Esophagus muscularis mucosa (tissue), 4 donors: ENCODE measurements at places on chromosomes 7 and 10. TPM values are rescaled to one million over a fixed set of nuclear protein-coding genes. Genes with fewer than 3 reads are reported as not detected.

- no peak overlapping the region for H3K27ac ChIP-seq
- no peak for DNase-seq
- H3K4me3 ChIP-seq = no peak overlapping the region
- H3K27me3 ChIP-seq = no peaks in the 10 kb centered on the region
Measured at GRCh38 chr7:133331861-133332260, 79.0 kb downstream of the EXOC4 start.

GRCh38 chr7:794671-795329, 37.5 kb upstream of the SUN1 start:
- no peak for DNase-seq
- no peaks in the 10 kb centered on the region for H3K27me3 ChIP-seq
- no peak overlapping the region for H3K4me3 ChIP-seq

DNA sequence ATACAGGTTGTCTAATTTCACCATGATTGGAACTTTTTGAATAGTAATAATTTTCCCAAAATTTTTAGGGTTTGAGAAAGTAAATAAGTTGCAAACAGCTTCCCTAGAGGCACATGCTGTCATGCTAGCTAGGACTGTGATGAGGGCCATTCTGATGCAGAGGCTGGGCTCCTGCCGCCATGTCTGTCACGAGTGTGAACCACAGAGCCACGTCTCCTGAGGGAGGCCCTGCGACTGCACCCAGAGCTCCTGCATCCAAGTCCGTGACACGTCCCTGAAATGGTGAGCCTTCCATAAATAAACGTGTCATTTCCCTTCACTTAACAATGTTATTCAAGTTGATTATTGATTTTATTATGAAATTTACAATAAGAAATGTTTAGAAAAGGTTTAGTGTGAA, 40.0 kb downstream of the C10orf120 start:
- H3K4me1 ChIP-seq = no peaks in the 10 kb centered on the region
- H3K36me3 ChIP-seq = no peaks in the 10 kb centered on the region
- no peak overlapping the region for H3K4me3 ChIP-seq
- H3K27ac ChIP-seq = no peak overlapping the region

GRCh38 chr7:102061981-102062390, 224.7 kb upstream of the SH2B2 start:
- DNase-seq = no peak
- no peaks in the 10 kb centered on the region for H3K27me3 ChIP-seq
- no peak overlapping the region for H3K4me3 ChIP-seq
- no peak overlapping the region for H3K27ac ChIP-seq

- H3K27me3 ChIP-seq = no peaks in the 10 kb centered on the region
- no peak overlapping the region for H3K27ac ChIP-seq
- no peaks in the 10 kb centered on the region for H3K36me3 ChIP-seq
- peaks cover 5% of the 10 kb centered on the region for H3K4me1 ChIP-seq
- H3K4me3 ChIP-seq = no peak overlapping the region
- DNase-seq = no peak
Measured at GRCh38 chr7:54769203-54769602, 10.2 kb upstream of the SEC61G start.

GRCh38 chr7:41570766-41571165, 132.1 kb downstream of the INHBA start:
- DNase-seq = no peak
- H3K27ac ChIP-seq = no peak overlapping the region
- H3K36me3 ChIP-seq = no peaks in the 10 kb centered on the region

GRCh38 chr7:75045881-75046280, 27.7 kb downstream of the RCC1L start:
- H3K27ac ChIP-seq = peak overlapping the region; percentile 73
- H3K4me1 ChIP-seq = no peaks in the 10 kb centered on the region
- H3K27me3 ChIP-seq = no peaks in the 10 kb centered on the region
- no peak overlapping the region for H3K4me3 ChIP-seq
- no peaks in the 10 kb centered on the region for H3K36me3 ChIP-seq

- no peak for DNase-seq
- peaks cover 84% of the 10 kb centered on the region for H3K4me1 ChIP-seq
- no peaks in the 10 kb centered on the region for H3K36me3 ChIP-seq
- H3K4me3 ChIP-seq = no peak overlapping the region
- H3K27ac ChIP-seq = peak overlapping the region; percentile 71
- H3K27me3 ChIP-seq = no peaks in the 10 kb centered on the region
Measured at GRCh38 chr10:124075231-124075955, 18.0 kb downstream of the CHST15 start.

DNA sequence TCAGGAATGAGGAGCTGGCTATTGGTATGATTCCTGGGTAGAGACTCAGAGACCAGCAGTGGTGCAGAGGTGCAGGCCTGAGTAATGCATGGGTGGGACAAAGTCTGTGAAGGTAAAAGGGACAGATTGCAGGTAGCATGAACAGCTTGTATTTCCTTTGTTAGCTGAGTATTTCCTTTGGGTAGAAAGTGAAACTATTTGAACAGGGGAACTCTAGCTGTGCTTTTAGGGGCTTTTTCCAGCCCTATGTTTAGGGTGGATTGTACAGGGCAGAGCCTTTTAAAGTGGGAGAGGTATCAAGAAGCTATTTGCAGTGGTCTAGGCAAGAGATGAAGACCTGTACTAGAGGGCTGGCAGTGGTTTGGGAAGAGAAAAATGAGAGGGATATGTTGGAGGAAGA, 739.9 kb downstream of the REEP3 start:
- no peaks in the 10 kb centered on the region for H3K4me1 ChIP-seq
- no peaks in the 10 kb centered on the region for H3K27me3 ChIP-seq
- no peak overlapping the region for H3K4me3 ChIP-seq
- H3K36me3 ChIP-seq = no peaks in the 10 kb centered on the region
- no peak overlapping the region for H3K27ac ChIP-seq

DNA sequence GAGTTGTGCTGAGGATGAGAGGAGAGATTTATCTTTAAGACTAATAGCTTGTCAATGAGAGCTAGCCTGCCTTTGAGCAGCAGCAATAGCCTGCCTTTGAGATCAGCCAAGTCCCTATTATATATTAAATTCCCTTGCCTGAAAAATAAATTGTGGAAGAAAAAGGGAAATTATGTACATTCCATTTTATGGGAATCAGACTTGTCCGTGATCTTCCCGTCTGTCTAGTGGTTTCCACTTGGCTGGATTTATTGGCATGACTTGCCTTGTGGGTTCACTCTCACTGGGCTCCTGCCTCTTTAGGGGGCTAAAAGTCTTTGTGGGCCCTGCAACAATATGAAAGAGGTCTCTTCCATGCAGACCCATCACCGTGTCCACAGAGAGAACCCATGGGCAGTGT, 171.7 kb upstream of the FRMD4A start:
- H3K27me3 ChIP-seq = no peaks in the 10 kb centered on the region
- no peak for DNase-seq

GRCh38 chr7:28423918-28424514, 11.7 kb downstream of the CREB5 start:
- no peak overlapping the region for H3K4me3 ChIP-seq
- no peak for DNase-seq
- H3K36me3 ChIP-seq = no peaks in the 10 kb centered on the region
- H3K27ac ChIP-seq = no peak overlapping the region
- no peaks in the 10 kb centered on the region for H3K27me3 ChIP-seq

- no peak for DNase-seq
- H3K36me3 ChIP-seq = no peaks in the 10 kb centered on the region
- H3K27ac ChIP-seq = peak overlapping the region; percentile 84
- H3K4me3 ChIP-seq = peak overlapping the region; percentile 72
- peaks cover 36% of the 10 kb centered on the region for H3K4me1 ChIP-seq
Measured at GRCh38 chr10:13527864-13528122, 1.0 kb downstream of the BEND7 start.

GRCh38 chr10:59648711-59649201, 60.9 kb downstream of the SLC16A9 start:
- no peak overlapping the region for H3K27ac ChIP-seq
- H3K4me1 ChIP-seq = no peaks in the 10 kb centered on the region
- no peak overlapping the region for H3K4me3 ChIP-seq
- H3K36me3 ChIP-seq = no peaks in the 10 kb centered on the region
- DNase-seq = no peak
- H3K27me3 ChIP-seq = no peaks in the 10 kb centered on the region

GRCh38 chr10:74179111-74179710, 28.2 kb downstream of the ADK start:
- no peaks in the 10 kb centered on the region for H3K36me3 ChIP-seq
- H3K27me3 ChIP-seq = no peaks in the 10 kb centered on the region

GRCh38 chr10:30176776-30177533, 117.6 kb upstream of the JCAD start:
- no peaks in the 10 kb centered on the region for H3K36me3 ChIP-seq
- H3K4me3 ChIP-seq = no peak overlapping the region

- no peaks in the 10 kb centered on the region for H3K36me3 ChIP-seq
- DNase-seq = no peak
- no peaks in the 10 kb centered on the region for H3K4me1 ChIP-seq
- H3K27me3 ChIP-seq = no peaks in the 10 kb centered on the region
- H3K27ac ChIP-seq = no peak overlapping the region
Measured at GRCh38 chr10:13360587-13360986, 12.5 kb upstream of the SEPHS1 start.

GRCh38 chr7:22480523-22481075, 19.4 kb downstream of the STEAP1B start:
- no peak for DNase-seq
- no peaks in the 10 kb centered on the region for H3K36me3 ChIP-seq
- H3K27me3 ChIP-seq = no peaks in the 10 kb centered on the region
- H3K27ac ChIP-seq = no peak overlapping the region
- no peaks in the 10 kb centered on the region for H3K4me1 ChIP-seq
- no peak overlapping the region for H3K4me3 ChIP-seq

- peaks cover 8% of the 10 kb centered on the region for H3K4me1 ChIP-seq
- no peak for DNase-seq
Measured at GRCh38 chr10:91582153-91582554, 50.7 kb downstream of the PPP1R3C start.

GRCh38 chr7:1915326-1915725, 245.2 kb downstream of the ELFN1 start:
- H3K4me3 ChIP-seq = no peak overlapping the region
- no peak for DNase-seq
- no peak overlapping the region for H3K27ac ChIP-seq
- no peaks in the 10 kb centered on the region for H3K36me3 ChIP-seq
- no peaks in the 10 kb centered on the region for H3K27me3 ChIP-seq

- no peak overlapping the region for H3K27ac ChIP-seq
- H3K4me3 ChIP-seq = no peak overlapping the region
- H3K36me3 ChIP-seq = no peaks in the 10 kb centered on the region
- no peaks in the 10 kb centered on the region for H3K27me3 ChIP-seq
- peaks cover 32% of the 10 kb centered on the region for H3K4me1 ChIP-seq
Measured at GRCh38 chr7:30184791-30185487, 50.2 kb downstream of the MTURN start.

DNA sequence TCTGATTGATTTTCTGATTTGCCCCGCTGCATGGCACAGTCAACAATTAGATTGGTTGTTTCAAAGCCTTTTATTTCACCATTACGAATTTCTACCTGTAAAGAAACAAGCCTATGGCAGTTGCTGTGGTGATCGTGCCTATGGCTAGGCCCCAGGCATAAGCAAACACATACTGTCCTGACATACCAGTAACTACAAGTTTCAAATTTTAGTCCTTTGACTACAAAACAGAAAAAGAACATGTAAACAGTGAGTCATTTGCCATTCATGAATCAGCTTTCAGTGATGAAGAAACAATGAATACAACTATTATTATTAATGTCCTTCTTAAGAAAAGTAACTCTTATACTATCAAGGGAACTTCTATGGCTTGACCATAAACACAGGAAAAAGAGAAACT, 168.0 kb upstream of the LRRN3 start:
- H3K27ac ChIP-seq = no peak overlapping the region
- no peak overlapping the region for H3K4me3 ChIP-seq
- H3K27me3 ChIP-seq = no peaks in the 10 kb centered on the region
- peaks cover 11% of the 10 kb centered on the region for H3K4me1 ChIP-seq
- no peaks in the 10 kb centered on the region for H3K36me3 ChIP-seq

DNA sequence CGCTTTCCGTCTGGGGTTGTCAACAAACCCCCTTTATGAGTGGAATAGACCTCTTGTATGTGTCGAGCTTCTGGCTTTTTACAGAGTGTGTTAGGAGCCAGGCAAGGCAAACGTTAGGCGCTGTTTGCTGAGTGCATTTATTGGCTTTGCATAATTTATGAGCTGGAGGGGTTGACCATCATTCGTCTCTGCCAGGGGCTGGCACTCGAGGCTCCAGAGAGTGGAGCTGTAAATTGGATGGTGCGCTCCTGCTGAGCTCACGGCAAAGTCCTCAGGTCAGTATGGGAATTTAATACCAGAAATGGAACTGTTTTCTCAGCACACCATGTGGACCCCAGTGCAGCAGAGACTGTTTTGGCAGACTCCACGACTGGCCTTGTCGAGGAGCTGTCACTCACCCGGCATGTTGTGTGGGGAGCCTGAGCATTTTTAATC, 699.4 kb upstream of the GALNT17 start:
- no peaks in the 10 kb centered on the region for H3K27me3 ChIP-seq
- H3K27ac ChIP-seq = no peak overlapping the region
- peaks cover 3% of the 10 kb centered on the region for H3K36me3 ChIP-seq
- H3K4me1 ChIP-seq = no peaks in the 10 kb centered on the region

GRCh38 chr7:130951303-130951975, 217.4 kb upstream of the KLF14 start:
- H3K4me1 ChIP-seq = peaks cover 33% of the 10 kb centered on the region
- H3K36me3 ChIP-seq = no peaks in the 10 kb centered on the region
- H3K27ac ChIP-seq = peak overlapping the region; percentile 14
- no peak overlapping the region for H3K4me3 ChIP-seq
- no peak for DNase-seq

- H3K4me3 ChIP-seq = peak overlapping the region; percentile 52
- no peaks in the 10 kb centered on the region for H3K36me3 ChIP-seq
- H3K4me1 ChIP-seq = peaks cover 62% of the 10 kb centered on the region
- DNase-seq = no peak
Measured at GRCh38 chr7:1665549-1666316, 4.3 kb upstream of the ELFN1 start.

GRCh38 chr7:11689096-11689495, 142.9 kb downstream of the THSD7A start:
- H3K36me3 ChIP-seq = no peaks in the 10 kb centered on the region
- H3K4me1 ChIP-seq = no peaks in the 10 kb centered on the region
- no peak overlapping the region for H3K4me3 ChIP-seq
- H3K27ac ChIP-seq = no peak overlapping the region
- no peaks in the 10 kb centered on the region for H3K27me3 ChIP-seq
- no peak for DNase-seq

GRCh38 chr7:28643584-28644340, 231.4 kb downstream of the CREB5 start:
- no peak overlapping the region for H3K4me3 ChIP-seq
- no peak for DNase-seq
- no peaks in the 10 kb centered on the region for H3K36me3 ChIP-seq
- no peaks in the 10 kb centered on the region for H3K27me3 ChIP-seq

- DNase-seq = no peak
- no peaks in the 10 kb centered on the region for H3K36me3 ChIP-seq
- no peak overlapping the region for H3K4me3 ChIP-seq
- no peaks in the 10 kb centered on the region for H3K4me1 ChIP-seq
- no peaks in the 10 kb centered on the region for H3K27me3 ChIP-seq
Measured at GRCh38 chr7:16822029-16822428, 17.2 kb upstream of the AGR2 start.

PPP1R9A gene
- total RNA-seq = 27.5 TPM

CCL24 gene
- total RNA-seq = not detected

GPR15LG gene
- not detected for total RNA-seq

ECD gene
- 30.3 TPM for total RNA-seq

FAM25A gene
- not detected for total RNA-seq

MYH16 gene
- total RNA-seq = not detected

CYP2C19 gene
- not detected for total RNA-seq

AGAP9 gene
- 2.7 TPM for total RNA-seq

RBM33 gene
- total RNA-seq = 32.1 TPM

FRAT1 gene
- 9.1 TPM for total RNA-seq

EPHB6 gene
- 5.6 TPM for total RNA-seq

SFTPA1 gene
- total RNA-seq = 7.1 TPM
